ENCODE measurements at places on chromosomes 7 and 10.

DNA sequence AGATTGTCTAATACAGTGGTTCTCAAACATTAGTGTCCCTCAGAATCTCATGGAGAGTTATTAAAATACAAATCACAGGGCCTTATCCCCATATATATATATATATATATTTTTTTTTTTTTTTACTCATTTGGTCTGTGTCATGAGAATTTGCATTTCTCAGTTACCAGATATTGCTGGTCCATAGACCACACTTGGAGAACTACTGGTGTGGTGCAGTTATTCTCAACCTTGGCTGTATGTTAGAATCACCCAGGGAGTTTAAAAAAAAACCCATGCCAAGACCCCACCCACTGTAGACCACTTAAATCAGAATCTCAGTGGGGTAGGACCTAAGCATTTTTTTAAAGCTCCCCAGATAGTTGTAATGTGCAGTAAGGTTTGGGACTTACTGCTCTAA is 179.9 kb downstream of the AUTS2 start:
- no peak for DNase-seq

DNA sequence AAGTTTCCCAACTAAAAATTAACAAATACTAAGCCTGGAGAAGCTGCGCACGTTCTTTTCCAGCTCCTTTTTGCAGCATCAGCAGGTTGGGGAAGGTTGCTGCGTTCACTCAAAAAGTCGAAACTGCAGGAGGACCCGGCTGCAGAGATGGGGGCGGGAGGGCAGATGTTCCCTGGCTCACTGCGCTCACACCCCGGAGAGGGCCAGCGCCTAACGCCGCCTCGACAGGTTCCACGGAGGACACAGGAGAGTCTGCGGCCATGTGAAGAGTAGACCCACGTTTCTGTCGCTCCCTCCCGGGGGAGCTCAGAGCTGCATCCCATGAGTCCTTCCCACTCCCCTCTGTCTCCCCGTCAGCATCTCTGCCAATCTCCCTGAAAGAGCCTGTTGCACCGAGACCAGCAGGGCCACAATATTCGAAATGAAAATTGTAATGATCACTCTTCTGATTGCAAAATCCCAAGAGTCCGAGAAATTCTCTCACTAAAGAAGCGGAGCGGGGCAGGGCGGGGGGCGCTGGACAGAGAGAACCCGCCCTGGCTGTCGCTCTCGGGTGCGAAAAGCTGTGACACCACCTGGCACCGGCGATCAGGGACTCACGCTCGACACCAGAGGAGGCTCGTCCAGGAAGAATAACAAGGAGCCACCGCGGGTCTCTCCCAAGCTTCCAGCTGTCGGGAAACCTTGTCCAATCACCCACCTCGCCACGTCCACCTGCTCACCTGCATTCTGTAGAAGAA is 131.5 kb upstream of the PFKP start:
- no peak for DNase-seq

DNA sequence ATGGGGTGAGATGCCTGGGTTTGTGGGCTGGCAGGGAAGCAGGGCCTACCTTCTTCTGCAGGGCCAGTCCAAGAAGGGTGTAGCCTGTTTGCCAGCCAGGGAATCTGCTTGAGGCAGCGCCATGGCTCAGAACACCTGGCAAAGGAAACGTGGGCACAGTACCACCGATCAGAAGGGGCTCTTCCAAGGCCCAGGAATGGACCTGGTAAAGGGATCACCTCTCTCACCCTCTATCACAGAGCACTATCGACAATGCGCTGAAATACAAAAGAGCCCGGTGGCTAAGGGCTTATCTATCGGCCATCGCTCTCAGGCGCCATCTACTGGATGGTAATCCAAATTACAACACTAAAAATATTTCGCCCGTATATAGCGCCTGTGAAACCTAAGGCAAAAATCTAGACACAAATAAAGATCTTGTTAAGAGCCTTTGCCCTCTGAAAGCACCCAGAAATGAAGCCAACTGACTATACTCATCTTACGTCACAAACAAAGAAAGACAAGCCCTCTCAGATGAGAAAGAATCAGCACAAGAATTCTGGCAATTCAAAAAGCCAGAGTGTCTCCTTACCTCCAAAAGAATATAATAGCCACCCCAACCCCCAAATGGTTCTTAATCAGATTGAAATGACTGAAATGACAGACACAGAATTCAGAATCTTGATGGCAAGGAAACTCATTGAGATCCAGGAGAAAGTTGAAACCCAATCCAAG is 217.8 kb upstream of the HPS1 start:
- no peak for DNase-seq

DNA sequence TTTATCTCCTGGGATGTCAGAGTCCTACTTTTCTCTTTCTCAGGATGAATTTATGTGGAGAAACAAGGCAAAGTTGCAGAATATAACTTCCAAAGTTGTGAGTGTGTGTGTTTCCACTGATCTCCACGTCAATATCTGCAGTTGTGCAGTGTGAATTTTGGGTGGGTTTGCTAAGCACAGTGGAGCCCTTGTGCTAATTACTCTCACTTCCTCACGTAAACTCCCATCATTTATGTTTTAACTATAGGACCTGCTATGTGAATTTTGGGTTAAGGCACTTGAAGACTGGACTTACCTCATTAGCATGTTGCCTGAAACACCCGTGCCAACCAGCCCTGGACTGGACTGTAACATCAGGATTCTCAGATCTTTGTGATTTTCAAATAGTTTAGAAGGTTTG is 51.9 kb upstream of the NPVF start:
- no peak for DNase-seq

GRCh38 chr7:148941598-148942275 is 57.6 kb upstream of the EZH2 start:
- peak; percentile 4 for DNase-seq

DNA sequence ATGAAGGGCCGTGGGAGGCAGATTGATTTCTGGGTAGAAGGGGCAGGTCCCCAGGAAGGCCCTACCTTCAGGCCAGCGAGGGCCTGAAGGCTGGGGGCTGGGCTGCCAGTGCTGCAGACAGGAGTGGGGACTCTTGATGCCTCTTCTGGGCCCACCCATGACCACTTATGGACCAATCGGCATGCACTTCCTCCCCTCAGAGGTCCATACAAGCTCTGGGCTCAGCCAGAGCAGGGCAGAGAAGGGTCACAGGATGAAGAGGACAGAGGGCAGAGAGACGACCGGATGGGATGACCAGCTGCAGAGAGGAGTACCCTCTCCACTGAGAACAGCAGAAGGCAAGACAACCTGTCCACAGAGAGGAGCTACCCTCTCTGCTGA is 120.1 kb downstream of the DYNC2I1 start:
- DNase-seq: no peak

DNA sequence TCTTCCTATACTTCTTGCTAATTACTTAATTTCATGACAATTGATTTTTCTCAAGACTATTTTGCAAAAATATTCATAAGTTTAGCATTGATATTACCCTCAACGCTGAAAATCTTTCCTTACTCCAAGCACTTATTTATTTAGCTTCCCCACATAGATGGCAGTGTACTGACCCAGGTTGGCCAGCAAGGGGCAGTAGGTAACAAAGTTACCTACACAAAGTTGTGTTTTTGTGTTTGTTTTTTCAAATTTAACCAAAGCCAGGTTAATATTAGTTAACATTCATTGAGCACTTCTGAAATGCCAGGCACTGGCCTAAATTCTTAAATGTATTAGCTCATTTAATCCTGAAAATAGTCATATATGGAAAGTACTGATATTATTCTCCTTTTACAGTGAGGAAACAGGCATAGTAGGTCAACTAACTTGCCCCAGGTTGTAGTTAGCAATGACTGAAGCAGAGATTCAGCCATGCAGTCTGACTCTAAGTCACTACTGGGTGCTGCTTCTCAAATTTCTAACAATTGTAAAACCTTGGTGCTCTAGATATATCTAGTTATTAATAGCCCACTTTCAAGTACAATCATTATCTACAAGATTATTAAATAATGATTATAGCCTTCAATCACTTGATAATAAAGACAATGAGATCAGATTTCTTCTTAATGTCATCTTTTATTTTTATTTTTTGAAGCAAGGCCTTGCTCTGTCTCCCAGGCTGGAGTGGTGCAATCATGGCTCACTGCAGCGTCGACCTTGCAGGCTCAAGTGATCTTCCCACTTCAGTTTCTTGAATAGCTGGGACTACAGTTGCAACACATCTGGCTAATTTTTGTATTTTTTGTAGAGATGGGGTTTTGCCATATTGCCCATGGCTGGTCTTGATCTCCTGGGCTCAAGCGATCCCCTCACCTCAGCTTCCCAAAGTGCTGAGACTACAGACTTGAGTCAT is 5.8 kb upstream of the GGCT start:
- DNase-seq: no peak

DNA sequence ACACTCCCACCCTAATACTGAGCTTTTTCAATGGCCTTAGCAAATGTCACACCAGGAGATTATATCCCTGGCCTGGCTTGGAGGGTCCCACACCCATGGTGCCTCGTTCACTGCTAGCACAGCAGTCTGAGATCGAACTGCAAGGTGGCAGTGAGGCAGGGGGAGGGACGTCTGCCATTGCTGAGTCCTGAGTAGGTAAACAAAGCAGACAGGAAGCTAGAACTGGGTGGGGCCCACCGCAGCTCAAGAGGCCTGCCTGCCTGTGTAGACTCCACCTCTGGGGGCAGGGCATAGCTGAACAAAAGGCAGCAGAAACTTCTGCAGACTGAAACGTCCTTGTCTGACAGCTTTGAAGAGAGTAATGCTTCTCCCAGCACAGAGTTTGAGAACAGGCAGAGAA is 338.9 kb upstream of the MBL2 start:
- DNase-seq: no peak

DNA sequence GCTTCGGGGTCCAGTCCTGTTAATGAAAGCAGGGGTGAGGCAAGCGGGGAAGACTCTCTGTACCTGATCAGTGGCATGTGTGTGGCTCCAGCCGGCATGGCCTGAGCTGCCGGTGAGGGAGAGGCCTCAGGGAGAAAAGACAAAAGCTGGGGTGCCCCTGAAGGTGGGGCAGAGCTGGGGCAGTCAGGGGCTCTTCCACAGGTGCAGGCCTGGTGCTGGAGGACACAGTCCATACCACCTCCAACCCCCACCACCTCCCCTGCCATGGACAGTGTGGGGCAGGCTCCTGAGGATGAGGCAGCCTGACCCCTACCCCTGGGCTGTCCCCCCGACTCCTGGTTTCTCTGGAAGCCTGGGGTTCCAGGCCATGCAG is 129.5 kb downstream of the LHPP start:
- no peak for DNase-seq

GRCh38 chr7:106610996-106611886 is 49.7 kb downstream of the CCDC71L start:
- DNase-seq: no peak

- DNase-seq: no peak
Observed at GRCh38 chr7:111364413-111364812, 197.9 kb downstream of the IMMP2L start.

- no peak for DNase-seq
Observed at GRCh38 chr10:59323036-59323459, 39.3 kb downstream of the FAM13C start.

DNA sequence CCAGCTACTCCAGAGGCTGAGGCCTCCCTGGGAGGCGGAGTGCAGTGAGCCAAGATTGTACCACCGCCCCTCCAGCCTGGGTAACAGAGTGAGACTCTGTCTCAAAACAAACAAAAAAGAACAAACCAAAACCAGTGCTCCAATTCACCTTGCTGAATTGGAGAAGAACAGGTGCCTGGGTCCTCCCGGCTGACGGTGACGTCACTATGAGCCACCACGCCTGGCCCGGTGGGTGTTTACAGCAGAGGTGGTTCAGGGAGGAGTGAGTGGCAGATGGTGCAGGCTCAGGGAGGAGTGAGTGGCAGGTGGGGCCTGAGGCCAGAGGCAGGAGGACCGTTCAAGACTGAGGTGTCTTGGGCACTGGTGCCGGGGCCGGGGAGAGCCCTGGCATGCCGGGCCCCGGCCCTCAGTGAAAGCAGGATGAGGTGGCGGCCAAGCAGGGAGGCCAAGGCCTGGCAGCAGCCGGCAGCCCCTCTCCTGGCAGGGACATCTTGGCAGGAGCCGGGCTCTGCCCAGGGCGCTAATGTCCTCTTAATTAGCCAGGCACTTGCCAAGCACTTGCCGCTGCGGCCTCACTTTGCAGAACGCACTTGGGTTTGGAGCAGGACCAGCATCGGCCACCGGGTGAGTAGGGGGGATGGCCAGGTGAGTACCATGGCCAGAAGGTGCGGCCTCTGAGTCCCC is 162.8 kb upstream of the TNRC18 start:
- DNase-seq: no peak

GRCh38 chr10:6161921-6162320 is 40.8 kb upstream of the PFKFB3 start:
- no peak for DNase-seq

GRCh38 chr10:52108236-52108635 is 205.8 kb upstream of the DKK1 start:
- DNase-seq: no peak

GRCh38 chr7:22442187-22442881 is 57.7 kb downstream of the STEAP1B start:
- DNase-seq: no peak

- no peak for DNase-seq
Observed at GRCh38 chr10:7704071-7705016, 1.2 kb downstream of the ITIH2 start.

GRCh38 chr10:122237331-122237990 is 33.6 kb upstream of the BTBD16 start:
- no peak for DNase-seq

DNA sequence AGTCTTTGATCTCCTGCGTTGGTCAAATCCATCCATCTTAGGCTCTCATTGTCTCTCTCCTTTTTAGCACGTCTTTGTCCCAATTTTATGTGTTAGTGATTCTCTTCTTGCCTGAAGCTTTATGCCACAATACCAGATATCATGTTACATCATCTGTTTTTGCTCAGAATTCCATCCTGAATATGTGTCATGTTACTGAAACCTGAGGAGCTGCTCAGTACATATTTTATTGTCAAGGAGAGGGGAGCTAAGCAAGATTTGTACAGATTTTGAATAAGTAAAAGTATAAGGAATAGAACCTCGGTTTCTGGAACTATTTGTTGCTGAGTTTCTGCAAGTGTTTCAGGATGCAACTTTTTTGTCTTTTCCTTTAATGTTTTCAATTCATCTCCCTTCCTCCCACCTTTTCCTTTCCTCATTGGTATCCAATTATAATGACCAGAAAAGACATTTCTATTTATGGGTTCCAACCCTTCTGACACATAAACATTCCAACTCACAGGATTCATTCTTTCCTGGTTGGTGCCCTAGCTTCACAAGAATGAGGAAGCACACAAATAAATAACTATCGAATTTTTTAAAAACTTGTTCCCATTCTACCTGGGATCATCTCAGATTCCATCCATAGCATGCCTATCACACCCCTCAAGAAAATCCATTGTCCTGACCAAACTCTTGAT is 291.8 kb downstream of the CRPPA start:
- no peak for DNase-seq

- no peak for DNase-seq
Observed at GRCh38 chr10:70740406-70741288, 44.5 kb downstream of the TBATA start.

GRCh38 chr7:45982907-45983719 is 62.0 kb upstream of the IGFBP3 start:
- DNase-seq: no peak

DNA sequence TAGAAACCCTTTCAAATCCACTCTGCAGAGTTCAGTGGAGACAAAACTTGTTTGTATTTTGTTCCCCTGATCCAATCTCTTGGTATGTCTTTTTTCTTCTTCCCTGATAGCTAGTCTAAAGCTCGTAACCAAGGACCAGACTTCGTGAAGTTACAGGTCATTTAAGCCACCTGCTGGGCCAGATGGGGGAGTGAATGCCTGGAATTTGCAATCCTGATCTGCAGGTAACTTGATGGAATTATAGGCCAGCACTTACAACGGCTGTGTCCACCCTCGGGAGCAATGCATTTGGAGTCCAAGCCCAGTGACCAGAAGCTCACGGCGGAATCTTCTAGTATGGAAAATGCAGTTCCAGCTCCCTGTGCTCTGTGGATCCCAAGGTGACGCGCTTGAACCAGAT is 566.9 kb downstream of the TCERG1L start:
- no peak for DNase-seq
